ENCODE measurements at places on chromosomes 1 and 21.

GRCh38 chr1:85577419-85578320 is 2.9 kb upstream of the CCN1 start:
- no peak for DNase-seq

DNA sequence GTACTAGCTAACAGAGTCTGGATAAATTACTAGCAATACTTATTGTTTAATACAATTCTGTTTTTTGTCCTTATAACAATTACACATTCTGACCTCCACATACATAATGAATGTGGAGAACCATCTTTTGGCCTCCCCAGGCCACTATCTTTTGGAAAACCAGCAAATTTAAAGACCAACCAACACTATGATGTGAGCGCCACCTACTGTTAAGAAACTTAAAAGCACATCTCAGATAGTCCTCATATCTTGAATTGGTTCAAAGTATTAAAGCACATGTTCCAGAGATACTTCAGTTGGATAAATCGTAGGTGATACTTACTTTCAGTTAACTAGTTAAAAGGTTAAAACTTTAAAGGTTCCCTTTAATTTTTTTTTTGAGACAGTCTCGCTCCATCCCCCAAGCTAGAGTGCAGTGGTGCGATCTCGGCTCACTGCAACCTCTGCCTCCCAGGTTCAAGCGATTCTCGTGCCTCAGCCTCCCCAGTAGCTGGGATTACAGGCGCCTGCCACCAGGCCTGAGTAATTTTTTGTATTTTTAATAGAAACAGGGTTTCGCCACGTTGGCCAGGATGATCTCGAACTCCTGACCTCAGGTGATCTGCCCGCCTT is 29.3 kb upstream of the USP1 start:
- no peak for DNase-seq

GRCh38 chr1:244157731-244158438 is 106.8 kb downstream of the ZBTB18 start:
- no peak for DNase-seq

DNA sequence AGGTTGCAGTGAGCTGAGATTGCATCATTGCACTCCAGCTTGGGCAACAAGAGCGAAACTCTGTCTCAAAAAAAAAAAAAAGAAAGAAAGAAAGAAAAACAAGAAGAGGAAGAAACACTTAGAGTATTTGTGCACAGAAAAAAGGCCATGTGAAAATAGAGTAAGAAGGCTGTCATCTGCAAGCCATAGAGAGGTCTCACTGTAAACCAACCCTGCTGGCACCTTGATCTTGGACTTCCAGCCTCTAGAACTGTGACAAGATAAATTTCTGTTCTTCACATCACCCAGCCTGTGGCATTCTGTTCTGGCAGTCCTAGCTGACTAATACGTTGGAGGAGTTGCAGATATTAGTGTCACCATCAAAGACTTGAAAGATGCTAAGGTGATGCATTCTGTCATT is 12.1 kb upstream of the ZDHHC18 start:
- DNase-seq, result no peak

DNA sequence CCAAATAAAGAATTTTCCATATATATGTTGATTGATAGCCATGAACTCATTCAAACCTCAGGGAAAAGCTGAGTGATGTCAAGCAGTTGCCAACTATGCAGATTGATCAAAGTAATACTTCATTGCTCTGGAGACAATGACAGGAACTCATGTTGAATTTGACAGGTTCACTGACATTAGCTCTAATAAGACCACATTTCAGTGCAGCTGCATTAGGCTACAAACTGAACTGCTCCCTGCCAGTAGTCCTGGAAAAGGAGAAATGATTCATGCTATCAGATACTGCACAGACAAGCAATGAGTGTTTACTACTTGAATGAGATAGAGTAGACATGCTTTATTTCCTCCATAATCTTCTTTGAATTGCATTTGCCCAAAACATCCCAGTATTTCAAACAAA is 948.4 kb downstream of the MRPL39 start:
- DNase-seq, result no peak

Data from activated effector memory CD4-positive, alpha-beta T cell treated with anti-CD3 and anti-CD28 coated beads, Interleukin-2, amount 50 U/mL, for 16 hours (primary cell).